AG20443 (cell line): ENCODE measurements at places on chromosomes 7 and 10.
A peak's percentile ranks its signal among the peaks of the same experiment; 100 is the strongest.

DNA sequence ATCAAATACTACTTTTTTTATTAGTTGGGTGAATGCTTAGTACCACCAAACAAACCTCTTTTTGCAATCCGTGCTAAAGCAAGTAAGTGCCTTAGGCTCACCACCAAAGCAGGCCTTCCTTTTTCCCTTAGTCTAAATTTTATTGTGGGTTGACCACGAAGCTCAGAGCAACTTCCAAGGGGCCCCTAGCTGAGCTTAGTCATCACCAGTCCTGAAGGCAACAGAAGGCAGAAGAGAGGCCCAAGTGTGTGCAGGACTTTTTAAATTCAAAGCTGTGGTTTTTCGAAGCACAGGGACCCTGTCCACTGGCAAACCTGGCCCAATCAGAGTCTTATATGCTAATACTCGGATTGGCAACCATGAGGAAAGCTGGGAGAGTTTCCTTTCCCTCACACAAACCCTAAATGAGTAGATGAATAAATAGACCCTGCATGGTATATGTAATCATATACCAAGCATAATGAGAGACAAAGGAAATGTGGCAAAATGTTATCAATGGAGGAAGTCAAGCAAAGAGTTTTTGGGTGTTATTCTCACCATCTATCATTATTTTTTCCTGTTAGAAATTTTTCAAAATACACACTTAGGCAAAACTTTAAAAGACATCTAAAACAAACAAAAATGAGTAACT lies 453.2 kb upstream of the GALNT17 start:
- DNase-seq = peak; percentile 72

GRCh38 chr7:116455499-116455898 lies 44.0 kb upstream of the CAV2 start:
- DNase-seq = no peak

- no peak for DNase-seq
These were observed 68.8 kb downstream of the KIAA1217 start for GRCh38 chr10:24277771-24278170.

DNA sequence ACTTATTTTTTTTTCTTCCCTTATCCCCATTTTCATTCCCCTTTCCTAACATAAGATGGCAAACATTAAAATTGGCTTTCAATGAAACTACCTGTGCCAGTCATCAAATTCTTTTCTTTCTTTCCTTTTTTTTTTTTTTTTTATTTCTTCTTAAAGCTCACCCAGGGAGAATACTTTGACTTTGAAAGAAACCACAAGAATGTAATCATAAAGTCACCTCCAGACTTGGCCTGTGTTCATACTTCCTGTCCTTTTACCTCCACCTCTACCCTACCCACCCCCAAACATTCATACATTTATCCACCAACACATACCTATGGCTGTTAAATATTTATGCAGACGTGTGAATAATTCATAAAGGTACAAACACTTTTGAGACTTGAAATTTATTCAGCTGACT lies 254.6 kb downstream of the SLC25A13 start:
- no peak for DNase-seq

GRCh38 chr7:94478648-94479214 lies 30.9 kb upstream of the CASD1 start:
- no peak for DNase-seq

DNA sequence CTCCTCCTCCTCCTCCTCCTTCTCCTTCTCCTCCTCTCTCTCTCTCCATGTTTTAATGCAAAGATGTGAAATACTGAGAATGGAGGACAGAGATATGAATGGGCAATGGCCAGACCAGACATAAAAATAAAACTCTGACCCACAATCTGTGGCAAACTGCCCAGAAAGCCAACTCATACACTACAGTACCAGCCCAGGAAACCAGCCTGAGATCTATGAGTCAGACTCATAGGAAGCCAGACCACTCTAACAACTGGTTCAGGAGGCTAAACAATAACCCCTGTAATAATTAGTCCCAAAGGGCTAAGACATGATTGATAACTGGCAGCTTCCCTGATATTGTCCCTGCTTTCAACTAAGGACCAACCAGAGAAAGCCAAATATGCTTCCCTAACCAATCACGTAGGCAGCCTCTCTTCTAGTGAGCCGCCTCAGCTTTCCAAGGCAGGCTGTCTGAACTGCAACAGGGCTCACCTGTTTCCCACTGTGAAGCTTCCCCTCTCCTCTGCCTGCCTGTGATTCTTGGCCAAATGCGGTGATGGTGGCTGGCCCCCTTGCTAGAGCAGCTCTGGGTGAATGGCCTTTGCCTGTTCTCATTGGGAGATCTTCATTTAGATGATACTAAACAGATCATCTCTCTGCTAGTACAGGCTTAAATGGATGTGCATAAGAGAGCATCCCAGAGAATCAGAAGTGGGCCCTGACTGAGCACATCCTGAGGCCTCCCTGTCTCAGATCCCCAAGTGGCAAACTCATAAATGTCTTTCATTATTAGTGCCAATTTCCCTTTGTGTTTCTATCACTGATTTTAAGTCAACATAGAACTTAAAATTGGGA lies 817.6 kb downstream of the TNS3 start:
- peak; percentile 77 for DNase-seq

DNA sequence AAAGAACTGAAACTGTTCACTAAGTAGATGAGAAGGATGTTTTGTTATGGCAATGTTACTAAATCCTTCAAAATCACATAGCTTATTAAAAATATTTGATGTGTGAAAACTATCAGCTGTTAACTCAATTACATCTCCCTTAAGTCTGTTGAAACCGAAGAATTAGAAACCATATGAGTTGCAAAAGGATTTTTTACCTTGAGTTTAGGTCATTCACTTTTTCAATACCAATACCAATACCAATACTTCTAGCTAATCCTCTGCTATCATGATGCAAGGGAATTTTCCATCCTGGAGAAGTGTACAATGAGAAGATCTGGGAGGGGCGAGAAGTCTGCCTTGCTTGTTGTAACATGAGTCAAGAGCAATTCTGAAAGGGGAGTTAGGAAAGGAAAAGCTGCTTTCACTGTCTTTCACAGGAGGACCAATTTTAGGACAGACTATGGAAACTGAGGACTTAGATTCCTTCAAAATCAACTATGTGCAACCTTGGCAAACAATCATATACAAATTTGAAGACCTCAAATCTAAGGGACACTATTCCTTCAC lies 199.7 kb downstream of the IMMP2L start:
- DNase-seq = peak; percentile 40

DNA sequence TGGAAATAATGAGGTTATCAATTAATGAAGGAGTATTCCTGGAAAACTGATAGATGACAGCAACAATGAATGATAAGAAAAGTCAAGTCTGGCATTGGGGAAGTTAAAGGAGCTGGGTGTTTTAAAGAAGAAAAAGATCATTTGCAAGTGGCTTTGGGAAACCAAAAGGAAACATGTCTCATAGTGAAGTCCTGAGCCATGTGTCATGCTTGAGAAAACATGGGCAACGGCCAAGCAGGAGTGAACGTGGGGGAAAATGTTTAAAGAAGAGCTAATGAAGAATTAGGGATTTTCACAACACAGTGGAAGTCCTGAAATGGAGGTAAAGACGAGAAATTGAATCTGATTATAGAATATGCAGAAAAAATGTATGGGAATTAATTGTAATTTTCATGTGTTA lies 1383.2 kb upstream of the CELF2 start:
- peak; percentile 60 for DNase-seq

DNA sequence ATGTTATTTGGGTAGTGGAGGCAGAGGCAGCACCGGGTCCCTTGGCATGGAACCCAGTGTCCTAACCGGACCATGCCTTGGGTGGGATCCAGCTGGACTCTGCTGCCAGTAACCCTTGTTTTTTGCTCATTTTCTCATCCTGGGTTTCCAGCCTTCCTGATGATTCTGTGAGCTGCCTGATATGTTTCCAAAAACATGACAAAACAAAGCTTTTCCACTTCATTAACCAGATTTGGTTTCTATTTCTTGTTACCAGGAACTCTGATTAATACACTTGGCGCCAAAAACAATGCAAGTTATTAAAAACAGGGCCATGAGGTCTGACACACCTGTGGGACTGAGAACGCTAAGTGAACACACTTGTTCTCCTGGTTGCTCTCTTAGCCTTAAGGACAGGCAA lies 32.8 kb upstream of the DLG5 start:
- no peak for DNase-seq

DNA sequence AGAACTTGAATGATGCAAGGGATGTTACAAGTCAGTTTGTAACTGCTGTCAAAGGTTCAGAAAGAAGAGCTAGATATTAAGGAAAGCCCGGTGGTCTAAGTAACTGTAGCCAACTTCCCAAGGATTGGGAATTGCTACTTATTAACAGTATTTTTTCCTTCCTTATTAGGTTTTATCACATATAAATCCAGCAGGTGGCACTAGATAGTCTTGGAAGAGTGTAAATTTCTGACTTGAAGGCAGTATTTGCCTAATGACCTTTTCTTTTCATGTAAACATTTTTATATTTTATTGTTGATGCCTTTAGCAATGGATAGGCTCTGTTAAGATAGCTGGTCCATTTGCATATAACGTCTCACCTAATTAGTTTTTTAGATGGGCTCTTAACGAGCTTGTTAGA lies 51.2 kb downstream of the ANLN start:
- DNase-seq = peak; percentile 42

GRCh38 chr10:3802526-3803265 lies 17.7 kb upstream of the KLF6 start:
- DNase-seq = no peak

DNA sequence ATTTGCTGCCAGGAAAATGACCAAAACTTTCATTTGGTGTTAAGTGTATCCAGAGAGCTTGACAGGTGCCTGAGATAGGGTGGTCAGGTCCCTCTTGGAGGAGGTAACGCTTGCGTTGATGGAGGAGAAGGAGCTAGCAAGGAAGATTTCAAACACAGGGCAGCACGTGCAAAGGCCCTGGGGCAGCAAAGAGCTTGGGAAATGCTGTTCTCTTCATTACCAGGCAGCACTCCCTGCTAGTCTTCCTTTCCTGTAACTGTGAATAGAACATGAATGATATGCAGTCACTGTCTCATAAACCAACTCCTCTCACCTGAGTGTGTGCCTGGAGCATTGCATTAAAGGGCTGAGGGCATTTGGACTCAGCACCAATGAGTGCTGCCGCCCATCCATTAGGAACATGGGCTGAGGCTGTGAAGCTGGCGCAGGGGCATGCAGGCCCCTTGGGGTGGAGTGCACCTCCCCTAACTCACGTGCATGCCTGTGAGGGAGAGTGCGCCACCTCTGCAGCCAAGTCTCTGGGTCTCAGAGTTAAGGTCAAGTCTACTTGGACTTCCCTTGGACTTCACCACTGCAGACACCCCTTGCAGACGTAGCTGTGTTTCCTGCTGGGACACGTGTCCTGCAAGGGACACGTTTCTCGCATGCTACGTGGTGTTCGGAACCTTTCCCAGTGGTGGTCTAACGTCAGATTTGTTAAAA lies 136.8 kb downstream of the PAXIP1 start:
- DNase-seq = no peak
